ENCODE measurements at places on chromosomes 6 and 20.

DNA sequence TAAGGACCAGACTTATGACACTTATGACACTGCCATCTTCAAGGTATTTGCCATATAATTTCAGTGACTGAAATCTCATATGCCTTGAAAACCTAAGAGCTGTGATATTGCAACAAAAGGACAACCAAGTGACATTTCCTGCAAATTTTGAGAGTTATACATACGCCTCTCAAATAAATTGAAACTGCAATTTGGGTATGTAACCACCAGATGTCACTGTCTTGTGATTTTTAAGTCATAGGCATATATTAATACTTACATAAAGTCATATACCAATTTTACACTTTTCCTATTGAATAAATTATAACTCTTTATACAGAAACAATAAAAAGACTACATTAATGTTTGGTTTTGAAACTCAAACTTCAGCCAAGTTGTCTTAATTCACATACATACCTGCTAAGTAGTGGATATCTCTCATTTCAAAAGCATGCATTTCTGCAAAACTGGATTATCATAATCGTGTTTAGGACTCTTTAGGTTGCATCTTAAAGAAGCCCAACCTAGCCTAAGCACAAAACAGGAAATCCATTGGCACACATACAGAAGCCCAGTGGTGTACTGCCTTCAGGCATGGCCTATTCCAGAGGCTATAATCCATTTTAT, 180.2 kb downstream of the PACRG start:
- no peak for DNase-seq

DNA sequence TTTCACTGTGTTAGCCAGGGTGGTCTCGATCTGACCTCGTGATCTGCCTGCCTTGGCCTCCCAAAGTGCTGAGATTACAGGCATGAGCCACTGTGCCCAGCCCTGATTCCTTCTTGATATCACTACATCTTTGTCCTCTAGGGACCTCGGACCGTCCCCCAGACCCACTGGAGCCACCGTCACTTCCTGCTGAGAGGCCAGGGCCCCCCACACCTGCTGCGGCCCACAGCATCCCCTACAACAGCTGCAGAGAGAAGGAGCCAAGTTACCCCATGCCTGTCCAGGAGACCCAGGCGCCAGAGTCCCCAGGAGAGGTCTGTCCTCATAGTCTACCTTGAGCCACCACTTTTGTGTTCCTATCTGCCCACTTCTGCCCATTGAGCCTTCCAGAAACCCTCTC, 14.6 kb downstream of the MAVS start:
- no peak for DNase-seq

DNA sequence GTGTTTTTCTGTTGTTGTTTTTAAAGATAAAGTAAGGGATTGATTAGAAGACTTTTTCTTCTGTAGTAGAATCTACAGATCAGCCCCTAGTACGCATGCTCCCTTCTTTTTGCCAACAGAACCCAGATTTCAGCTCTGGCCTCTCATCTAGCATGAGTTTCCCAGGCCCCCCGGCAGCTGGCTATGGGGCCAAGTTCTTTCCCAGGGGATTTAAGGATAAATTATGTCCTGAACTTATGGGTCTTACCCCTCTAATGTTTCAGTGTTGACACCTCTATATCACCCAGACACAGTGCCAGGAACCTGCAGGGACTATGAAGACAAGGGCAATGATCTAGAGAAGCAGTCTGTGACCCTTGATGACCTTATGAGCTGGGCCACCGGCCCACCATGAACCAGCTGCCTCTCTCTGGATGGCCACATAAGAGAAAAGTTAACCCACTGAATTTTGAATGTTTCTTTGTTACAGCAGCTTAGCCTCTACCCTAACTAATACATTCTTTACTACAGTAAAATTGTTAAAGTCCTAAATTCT, 150.5 kb downstream of the UNC5CL start:
- DNase-seq = no peak

DNA sequence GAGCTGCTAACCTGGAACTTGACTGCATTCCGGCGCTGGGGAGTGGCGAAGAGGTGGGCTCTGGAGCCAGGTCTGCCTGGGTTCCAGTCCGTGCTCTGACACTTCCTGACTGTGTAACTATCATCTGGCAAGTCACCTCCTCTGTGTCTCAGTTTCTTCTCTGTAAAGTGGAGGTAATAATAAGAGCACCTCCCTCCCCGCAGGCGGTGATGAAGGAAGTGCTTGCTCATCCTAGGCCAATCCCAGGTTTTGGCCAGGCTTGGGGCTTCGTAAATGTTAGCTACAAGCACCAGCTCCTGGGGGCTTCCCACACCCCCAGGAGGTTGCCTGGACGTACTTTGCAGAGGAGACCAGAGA, 32.8 kb downstream of the SNAI1 start:
- DNase-seq = no peak

- no peak for DNase-seq
Observed at GRCh38 chr20:40781327-40782042, 92.4 kb upstream of the MAFB start.

- DNase-seq = no peak
Observed at GRCh38 chr20:23084282-23084844, 1.8 kb downstream of the CD93 start.

DNA sequence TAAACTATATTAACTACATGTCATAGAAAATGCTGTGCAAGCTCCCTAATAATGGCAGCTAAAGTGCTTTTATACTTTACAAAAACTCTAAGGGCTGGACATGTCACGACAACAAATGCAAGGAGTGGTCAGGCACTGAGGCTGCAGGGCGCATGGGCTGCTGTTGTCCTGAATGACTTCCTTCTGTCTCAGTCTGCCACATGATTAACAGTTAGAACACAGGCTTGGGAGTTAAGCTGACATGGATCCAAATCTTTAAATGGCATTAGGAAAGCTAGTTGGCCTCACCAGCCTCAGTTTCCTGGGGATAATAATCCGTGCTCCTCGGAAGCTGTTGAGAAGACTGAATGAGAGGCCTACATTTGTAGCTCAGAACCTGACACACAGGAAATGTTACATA, 57.4 kb downstream of the PREP start:
- no peak for DNase-seq

DNA sequence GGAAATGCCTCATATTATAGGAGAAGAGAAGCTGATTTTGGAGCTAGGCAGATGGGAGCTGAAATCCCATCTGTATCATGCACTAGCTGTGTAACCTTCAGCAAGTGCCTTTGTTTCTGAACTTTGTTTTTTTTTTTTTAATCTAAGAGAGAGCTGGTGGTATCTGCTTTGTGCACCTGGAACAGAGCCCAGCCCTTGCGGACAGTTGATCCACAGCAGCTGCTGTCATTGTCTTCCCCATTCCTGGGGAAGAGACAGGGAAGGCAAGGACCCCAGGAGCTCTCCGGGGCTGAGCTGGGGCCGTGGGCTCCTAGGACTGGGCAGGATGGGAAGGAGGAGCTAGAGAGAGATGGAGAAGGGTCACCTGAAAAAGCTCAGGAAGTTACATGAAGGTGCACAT, 92.1 kb downstream of the SYNJ2 start:
- no peak for DNase-seq

DNA sequence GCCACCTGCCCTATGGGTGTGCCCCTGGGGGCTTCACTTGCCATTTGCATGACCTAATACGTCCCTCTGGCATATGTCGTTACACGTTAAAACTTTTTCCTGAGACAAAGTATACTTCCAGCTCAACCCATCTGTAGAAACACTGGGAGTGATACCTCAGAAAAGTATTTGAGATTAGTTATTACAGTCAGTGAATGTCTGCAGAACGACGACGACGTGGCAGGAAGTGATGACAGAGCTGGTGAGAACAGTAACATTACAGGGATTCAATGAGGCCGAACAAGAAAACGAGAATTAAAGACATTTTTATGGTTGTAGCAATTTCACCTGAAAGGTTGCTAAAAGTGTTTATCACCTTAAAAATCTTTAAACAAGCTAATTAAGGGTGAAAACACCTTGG, 40.2 kb downstream of the SASH1 start:
- DNase-seq = no peak

GRCh38 chr6:44456070-44456965, 68.8 kb downstream of the CDC5L start:
- DNase-seq = peak; percentile 15

GRCh38 chr6:117215353-117216090, 49.8 kb upstream of the VGLL2 start:
- DNase-seq = no peak

Measured in activated T-helper 9 cell treated with anti-CD3 and anti-CD28 coated beads, Interleukin-2, amount 50 U/mL, for 16 hours (primary cell).